ENCODE measurements at places on chromosomes 1 and 21.

DNA sequence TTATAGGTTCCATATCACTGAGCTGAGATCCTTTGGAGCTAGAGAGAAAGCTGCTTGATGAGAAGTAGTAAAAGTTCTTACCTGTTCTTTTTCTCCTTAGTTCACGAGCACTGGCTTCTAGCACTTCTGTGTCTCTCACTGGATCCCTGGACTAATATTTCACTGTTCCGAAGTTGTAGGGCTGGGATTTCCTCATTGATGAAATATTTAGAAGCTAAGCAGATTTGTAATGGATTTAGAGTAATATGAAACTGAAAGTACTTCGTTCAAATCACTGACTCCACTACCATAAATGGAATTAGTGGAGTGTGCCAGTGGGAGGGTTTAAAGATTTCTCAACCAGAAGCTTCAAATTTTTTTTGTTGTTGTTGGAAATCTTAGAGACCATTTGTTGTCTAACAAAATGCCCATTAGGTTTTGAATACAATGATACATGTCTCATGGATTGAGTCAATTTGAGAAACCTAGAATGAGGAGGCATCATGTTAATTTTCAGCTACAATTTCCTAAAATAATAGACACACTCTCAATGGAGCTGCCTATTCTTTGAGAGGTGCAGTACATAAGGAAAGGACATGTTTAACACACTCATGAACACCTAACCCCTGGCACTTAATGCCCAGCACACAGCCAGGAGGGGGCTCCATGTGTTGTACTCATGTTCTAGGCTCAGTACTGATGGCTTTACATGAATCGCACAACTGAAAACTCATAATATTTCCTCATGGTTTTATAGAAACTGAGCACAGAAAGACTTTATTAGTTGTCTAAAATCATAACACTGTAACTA, at the start of gene GBP1:
TSS of gene GBP1 (minus strand) at position 130 of the 790 bp plus-strand sequence. CDS start 1,974 bp downstream, outside the sequence.
- DNase-seq = no peak

- DNase-seq = no peak
These were observed 6.7 kb downstream of the FBXO6 start for GRCh38 chr1:11670747-11671146.

DNA sequence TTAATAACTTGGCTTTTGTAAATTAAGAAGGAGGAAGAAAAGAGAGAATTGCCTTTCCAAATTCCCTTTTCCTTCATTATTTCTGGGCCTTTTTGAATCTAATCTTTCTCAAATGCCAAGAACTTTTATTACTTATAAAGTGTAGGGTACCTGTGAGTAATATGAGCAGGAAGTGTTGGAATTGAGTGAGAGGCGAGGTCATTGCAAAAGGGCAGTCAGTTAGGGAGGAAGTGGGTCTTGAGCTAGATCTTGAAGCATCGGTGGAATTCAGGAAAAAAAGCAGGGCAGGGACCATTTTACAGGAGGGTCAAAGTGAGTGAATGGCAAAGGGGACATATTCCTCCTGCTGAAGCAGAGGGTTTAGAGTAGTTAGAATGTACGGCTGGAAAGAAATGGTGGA, 23.4 kb downstream of the DDI2 start:
- no peak for DNase-seq

DNA sequence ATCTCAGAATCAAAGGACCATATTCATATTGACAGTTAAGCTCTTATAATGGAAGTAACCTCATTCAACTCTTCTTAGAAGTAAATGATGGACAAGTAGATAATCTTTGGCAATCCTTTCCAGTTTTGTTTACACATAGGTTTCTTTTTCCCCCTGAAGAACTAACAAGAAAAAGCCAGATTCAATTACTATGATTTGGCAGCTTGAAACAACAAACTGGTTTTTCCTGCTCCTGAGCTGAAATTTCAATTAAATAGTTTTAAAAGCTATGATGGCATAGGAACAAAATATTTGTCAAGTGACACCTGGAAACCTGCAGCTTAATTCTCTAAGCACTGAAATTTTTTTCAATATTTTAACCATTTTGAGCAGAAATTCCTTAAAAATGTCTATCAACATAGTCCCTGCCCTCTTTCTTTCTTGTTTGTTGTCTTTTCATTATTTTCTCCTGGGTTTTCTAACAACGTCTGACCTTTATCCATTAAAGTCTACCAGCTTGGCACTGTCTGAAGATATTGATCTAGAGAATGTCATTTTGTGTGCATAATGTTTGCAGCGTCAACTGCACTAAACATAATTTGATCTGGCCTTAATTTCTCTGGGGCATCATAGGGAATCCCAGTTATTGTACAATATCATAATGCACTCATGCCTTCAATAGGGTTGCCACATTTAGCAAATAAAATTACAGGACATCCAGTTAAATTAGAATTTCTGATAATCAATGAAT, 4.0 kb upstream of the SLC35A3 start:
- DNase-seq = no peak

GRCh38 chr1:85093644-85094043, 45.3 kb upstream of the MCOLN3 start:
- DNase-seq = no peak

GRCh38 chr21:38968887-38969543, 163.3 kb downstream of the ETS2 start:
- no peak for DNase-seq

- no peak for DNase-seq
These were observed 17.4 kb downstream of the TFAP2E start for GRCh38 chr1:35590476-35591040.

DNA sequence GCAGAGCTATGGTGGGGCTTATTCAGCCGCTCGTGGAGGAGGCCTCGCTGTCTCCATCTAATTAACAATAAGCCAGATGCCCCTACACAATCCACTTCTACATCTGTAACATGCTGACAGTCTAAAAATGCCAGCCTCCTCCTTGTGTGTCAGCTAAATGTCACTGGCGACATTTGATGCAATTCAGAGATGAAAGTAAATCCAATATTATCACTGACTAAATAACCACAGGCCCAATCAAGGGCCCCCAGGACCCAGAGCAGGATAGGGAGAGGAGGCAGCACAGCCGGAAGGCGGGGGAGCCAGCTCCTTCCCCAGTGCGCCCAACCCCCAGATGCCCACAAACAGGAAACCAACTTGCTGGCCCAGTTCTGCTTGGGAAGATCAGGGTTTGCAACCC, 76.6 kb downstream of the DMRTA2 start:
- no peak for DNase-seq

DNA sequence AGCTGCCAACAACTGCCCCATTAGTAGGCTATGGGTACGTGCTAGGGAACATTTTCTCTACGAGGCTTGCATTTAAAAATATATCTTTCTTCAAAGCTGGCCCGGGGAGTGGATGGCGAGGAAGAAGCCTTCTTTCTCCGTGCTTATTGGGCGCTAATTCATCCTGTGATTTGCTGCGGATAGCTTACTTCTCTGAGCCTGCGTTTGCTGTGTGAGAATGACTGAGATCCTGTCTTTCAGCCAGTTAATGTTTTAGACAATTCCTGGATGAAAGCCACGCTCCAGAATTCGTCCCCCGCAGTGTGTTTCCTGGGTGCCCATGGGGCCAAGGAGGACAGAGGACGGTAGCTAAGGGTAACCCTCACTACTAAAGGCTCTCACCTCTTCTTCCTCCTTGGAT, 57.8 kb upstream of the TARBP1 start:
- no peak for DNase-seq

DNA sequence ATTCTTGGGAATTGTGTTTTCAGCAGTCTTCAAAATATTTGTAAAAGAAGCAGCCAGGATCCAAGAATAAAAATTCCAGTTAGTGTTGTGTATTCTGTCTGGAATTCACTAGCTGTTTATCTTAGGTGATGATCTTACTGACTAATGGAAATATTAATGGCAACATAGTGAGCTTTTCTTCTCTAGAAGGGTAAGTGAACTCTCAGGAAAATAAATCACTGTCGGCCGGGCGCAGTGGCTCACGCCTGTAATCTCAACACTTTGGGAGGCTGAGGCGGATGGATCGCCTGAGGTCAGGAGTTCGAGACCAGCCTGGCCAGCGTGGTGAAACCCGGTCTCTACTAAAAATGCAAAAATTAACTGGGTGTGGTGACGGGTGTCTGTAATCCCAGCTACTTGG, 87.4 kb upstream of the KIF1B start:
- no peak for DNase-seq

DNA sequence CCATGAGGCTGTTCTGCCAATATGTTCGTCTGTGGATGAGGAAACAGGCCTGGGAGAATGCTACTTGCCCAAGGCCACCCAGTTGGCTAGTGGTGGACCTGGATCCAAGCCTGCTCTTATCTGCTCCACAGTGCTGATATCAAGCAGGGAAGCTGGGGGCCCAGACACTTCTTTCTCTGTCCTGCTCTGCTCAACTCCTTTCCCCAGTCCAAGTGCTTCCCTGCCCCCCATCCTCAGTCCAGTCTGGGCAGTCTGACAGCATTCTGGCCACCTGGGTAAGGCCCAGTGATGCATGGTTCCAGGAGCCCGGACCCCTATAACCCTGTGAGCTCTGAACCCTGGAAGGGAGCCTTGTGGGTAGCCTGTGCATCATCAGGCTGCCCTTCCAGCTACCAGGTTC, 4.2 kb upstream of the PAQR7 start:
- DNase-seq = no peak

- no peak for DNase-seq
These were observed 101.2 kb downstream of the FNBP1L start for GRCh38 chr1:93549131-93549530.

DNA sequence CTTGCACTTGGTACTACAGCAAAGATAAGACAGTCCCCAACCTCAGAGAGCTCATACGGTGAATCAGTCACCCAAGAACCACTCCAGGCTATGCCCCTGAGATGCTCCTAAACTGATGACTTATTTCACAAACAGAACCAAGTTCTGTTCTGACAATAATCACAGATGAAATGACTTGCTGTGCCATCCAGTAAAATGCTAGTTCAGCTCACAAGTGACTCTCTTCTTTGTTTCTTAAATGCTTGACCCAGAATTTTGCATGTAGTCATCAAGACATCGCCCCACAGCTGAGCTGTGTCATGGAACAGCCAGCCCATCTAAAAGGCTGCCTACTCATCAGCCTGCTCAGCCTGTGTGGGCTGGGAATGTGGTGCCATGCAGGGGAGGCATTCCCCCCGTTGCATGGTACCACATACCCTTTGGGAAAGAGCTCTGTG, 6.1 kb upstream of the SLC19A2 start:
- DNase-seq = no peak

DNA sequence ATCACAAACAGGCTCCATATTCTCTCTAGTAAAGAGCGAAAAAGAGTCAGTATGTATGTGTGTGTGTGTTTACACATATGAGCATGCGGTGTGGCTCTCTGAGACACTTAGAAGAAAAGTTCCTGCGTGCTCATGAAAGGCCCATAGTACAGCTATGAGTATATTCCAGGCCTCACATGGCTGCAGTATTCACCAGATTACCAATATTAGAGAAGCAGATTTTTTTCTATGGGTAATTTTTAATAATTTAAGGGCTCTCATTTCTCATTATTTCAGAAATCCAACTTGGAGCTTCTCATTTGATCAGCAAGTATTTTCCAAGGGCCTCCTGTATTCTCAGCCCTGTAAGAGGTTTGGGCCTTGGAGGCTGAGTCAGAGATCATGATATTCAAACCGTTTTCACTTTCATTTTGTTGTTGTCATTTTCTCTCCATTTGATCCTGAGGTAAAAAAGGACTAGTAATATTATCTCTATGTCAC, 232.9 kb upstream of the SGIP1 start:
- DNase-seq = no peak

DNA sequence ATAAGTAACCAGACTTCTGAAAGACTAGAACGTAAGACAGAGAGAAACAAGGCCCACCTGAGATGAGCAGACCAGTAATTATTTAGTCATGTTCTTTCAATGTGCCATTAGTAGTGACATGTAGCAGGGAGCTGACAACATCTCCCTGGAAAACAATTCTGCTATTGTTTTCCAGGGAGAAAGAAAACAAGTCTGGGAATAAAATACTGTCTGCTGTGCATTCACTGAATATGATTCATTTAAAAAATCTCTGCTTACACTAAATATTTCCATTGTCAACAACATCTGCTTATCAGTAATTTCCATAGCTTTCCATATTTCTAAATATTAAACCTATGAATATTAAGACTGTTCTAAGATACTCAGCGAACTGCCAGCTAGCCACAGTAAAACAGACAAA, 80.0 kb downstream of the VCAM1 start:
- no peak for DNase-seq

DNA sequence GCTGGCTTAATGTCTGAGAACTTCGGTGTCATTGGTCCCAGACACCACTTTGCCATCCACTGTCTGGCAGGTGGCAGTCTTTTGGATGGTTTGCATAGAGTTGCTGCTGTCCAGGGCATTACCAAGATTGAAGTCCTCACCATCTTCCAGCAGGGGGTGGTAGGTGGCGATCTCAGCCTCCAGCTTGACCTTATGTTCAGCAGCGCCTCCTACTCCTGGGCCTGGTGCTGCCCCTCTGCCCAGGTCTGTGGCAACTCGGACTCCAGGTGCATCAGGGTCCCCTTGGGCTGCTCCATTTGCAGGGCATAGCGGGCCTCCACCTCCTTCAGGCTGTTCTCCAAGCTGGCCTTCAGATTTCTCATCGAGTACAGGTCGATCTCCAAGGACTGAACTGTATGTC, 573.3 kb upstream of the NCAM2 start:
- no peak for DNase-seq

- peak; percentile 17 for DNase-seq
These were observed at the start of gene PDE9A for GRCh38 chr21:42653231-42654061. Gene PDE9A (plus strand): TSS chr21:42653621. CDS start chr21:42653815, 194 bp downstream.

DNA sequence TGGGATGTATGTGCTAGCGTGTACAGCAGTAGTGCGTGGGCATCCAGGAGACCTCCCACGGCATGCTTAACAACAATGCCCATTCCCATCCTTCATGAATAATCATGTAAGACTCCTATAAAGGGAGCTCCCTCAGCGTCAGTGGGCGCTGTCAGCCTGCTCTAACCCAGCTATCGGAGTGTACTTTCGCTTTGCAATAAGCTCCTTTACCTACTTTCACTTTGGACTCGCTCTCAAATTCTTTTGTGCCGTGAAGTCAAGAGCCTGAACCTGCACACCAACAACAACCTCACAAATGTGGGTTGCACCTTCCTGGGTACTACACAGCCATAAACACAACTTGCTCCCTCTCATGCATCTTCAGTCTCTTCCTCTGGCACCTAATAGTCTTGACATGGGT, 114.8 kb upstream of the PAXBP1 start:
- no peak for DNase-seq

DNA sequence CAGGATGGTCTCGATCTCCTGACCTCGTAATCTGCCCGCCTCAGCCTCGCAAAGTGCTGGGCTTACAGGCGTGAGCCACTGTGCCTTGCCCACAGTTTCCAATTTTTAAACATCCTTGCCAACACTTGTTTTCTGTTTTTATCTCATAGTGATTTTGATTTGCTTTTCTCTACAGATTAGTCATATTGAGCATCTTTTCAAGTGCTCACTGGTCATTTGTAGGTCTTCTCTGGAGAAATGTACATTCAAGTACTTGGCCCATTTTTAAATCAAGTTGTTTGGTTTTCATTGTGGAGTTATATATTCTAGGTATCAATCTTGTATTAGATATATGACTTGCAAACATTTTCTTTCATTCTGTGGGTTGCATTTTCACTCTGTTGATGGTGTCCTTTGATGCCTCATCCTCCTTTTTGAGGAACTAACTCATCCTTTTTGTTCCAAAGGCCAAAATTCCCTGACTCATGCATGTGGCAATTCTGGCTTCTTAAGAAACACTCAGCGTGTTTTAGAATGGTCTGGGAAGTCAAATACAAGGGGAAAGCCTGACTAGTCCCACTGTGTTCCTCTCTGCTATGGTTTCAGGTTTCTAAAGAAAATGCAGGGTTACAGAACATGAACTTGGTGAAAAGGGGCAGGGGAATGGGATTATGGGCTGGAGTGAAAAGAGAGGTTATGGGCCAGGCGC, 37.3 kb downstream of the PTAFR start:
- no peak for DNase-seq

- DNase-seq = no peak
These were observed 19.2 kb downstream of the PRXL2B start for GRCh38 chr1:2605509-2606395.

Measured in NCI-H446 treated with DMSO at 0.1 percent for 48 hours (cell line).